Stimulated activated CD4-positive, alpha-beta T cell treated with anti-CD3 and anti-CD28 coated beads, TNF-alpha, amount 100 ng/mL, for 48 hours (primary cell): ENCODE measurements at places on chromosomes 2 and 18.

DNA sequence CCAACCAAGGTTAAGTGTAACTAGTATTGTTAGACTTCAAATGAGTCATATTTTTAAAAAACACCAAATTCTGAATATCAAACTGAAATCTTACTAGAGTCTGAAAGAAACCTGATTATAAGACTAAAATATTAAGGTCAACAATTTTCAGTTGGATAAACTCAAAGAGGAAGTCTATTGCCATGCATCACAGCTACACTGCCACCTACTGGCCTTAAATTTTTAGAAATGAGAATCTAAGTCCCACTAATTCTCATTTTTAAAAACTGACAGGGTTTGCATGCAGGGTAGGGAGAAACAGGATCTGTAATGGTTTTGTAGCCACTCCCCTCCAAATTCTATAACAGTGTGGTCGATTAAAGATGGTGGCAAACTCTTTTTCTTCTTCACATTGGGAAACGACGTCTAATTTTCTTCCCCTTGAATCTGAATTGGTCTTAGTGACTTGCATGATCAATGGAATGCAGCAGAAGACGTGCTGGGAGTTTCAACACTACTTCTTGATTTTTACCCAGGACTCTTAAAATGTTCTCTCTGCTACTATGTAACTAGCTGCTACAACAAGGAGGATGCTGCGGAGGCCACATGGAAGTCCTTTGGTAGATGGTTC, 176.1 kb upstream of the SESTD1 start:
- no peak for DNase-seq

GRCh38 chr2:166485558-166486178, 8.4 kb downstream of the SCN7A start:
- DNase-seq, result no peak

GRCh38 chr2:169795181-169795580, 3.5 kb upstream of the SSB start:
- no peak for DNase-seq

DNA sequence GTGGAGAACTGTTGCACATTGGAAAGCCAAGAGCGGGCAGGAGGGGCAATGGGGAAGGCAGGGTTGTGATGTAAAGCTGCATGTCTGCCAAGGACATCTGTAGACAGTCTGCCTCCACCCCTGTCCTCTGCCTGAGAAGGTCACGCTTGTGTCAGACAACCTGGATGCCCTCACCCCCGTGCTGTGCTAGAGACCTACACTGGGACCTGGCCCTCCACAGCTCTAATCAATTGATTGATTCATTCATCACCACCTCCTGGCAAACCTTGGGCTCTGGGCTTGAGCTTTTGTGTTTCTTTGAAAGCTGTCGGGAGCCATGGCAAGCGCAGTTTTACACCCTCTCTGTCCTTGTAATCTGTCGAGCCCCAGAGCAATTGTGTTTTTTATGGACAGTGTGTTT, 41.1 kb downstream of the MARCO start:
- DNase-seq, result no peak

DNA sequence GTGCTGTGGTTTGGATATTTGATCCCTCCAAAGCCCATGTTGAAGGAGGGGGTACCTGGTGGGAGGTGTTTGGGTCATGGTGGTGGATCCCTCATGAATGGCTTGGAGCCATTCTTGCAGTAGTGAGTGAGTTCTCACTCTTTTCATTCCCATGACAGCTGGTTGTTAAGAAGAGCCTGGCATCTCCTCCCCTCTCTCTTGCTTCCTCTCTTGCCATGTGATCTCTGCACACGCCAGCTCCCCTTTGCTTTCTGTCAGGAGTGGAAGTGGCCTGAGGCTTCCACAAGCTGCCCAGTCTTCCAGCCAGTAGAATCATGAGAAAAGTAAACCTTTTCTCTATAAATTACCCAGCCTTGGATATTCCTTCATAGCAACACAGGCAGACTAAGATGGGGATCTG, 8.6 kb downstream of the ADD2 start:
- DNase-seq, result no peak

DNA sequence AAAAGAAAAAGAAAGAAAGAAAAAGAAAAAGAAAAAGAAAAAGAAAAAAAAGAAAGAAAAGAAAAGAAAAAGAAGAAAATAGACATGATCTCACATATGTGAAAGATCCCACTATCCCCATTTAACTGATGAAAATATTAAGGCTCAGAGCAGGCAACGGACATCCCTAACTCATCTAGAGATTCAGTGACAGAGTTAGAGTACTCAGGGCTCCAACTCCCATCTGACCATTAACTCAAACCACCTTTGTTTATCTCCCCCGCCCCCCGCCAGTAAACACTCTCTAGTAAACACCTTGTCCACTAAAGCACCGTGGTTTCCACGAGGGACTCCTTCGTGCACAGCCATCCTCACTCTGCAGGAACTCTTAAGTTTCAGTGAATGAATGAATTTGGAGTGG, 142.9 kb downstream of the TGIF1 start:
- DNase-seq, result no peak
